ENCODE measurements at places on chromosomes 5 and 9. TPM values are rescaled to one million over a fixed set of nuclear protein-coding genes. Genes with fewer than 3 reads are reported as not detected.

GRCh38 chr5:128035689-128036088 lies 47.9 kb upstream of the SLC12A2 start:
- DNase-seq: no peak

DNA sequence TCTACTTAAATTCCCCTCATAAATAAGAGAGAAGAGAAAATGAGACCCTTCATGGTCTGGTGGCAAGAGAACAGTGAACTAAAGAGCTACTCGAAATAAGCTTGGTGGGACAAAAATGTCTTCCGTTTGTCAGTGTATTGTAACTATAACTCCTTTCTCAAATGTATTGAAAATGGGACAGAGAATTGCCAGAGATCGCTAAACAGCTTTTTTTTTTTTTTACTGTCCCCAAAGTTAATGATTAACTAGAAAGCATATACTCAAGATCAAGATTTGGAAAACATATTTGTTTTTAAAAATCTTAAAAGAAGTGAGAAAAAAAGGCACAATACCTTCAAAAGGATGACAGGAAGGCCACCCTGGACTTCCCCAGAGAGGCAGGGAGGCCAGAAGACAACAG lies 206.4 kb upstream of the CTNND2 start:
- DNase-seq: no peak

DNA sequence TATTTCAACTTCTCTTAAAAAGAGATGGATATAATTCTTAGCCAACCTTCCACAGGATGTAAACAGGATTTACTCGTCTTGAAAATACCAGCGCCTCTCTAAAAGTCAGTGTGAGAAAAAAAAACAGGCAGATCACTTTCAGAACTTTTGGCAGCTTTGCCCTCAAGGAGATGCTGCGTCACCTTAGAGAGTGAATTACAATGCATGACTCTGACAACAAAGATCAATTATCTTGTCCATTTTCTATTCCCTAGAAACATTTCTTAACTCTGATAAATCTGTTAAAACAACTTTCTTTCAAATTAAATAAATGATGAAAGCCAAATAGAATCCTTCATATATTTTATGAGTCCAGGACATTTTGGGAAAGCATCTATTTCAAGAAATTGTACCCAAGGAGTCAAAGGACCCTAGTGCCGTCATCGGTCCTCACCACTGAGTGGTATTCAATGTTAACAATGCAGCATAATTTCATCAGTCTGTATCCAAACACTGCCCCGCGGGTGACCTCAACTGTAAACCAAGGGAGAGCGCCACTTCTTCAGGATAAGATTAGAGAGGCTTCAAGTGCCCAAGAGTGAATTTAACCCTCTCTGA lies 536.0 kb downstream of the PDE4D start:
- DNase-seq: no peak

DNA sequence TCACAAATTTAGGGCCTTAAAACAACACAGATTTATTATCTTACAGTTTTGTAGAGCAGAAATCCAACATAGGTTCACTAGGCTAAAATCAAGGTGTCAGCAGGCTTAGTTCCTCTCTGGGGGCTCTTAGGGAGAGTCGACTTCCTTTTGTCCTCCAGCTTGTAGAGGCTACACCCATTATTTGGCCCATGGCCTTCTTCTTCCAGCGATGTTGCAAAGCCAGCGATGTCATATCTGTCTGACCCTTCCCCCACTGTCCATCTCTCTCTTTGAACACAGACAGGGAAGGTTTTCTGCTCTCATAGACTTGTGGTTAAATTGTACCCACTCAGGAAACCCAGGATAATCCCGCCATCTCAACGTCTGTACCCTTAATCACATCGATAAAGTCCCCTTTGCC lies 60.3 kb upstream of the SHB start:
- no peak for DNase-seq

DNA sequence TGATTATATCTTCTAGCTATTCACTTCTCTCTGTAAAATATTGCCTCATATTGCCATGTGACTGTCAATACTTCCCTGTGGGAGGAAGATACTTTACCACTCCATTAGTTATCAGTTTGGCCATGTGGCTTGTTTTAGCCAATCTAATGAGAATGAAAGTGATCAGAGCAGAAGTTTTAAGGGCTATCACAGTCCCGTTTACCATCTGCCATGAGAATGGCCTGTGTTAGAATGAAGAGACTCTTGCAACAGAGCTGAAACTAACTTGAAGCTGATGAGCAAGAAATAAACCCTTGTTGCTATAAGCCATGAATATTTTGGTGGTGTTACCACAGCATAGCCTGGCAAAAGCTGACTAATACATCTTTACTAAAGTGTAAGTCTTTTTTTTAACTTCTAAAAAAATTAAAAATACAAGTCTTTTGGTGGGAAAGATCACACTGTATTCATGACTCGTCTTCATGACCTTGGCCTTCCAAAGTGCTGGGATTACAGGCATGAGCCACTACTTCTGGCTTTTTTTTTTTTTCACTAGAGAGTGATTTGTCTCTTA lies 68.0 kb upstream of the CTNNA1 start:
- DNase-seq: no peak

GRCh38 chr9:91755761-91756509 lies 194.1 kb downstream of the ROR2 start:
- no peak for DNase-seq

DNA sequence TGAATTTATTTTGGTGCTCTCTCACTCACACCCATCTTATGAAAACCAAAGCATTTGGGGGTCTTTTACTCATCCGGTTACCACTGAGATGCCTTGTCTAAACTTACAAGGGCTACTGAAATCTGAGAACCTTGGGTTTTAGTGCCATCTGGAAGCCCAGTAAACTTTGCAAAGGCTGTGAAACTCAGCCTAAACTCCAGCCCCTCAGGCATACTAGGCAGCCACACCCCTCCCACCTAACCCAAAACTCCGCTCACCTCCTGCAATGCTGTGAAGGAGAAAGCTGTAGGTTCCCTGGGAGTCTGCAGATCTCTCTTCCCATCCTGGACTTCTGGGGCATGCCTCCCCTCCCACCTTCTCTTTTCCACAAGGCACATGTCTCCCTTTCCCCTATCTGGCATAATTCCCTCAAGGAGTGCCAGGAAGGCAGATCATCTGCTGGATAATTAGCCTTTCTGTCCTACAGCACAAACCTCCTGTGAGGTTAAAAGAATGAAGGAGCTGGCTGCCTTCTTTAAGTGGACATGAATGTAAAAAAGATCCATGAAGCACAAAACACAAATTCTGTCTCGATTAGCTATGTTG lies 71.5 kb upstream of the ANXA1 start:
- no peak for DNase-seq

GRCh38 chr5:73777192-73777591 lies 151.2 kb downstream of the ARHGEF28 start:
- no peak for DNase-seq

DNA sequence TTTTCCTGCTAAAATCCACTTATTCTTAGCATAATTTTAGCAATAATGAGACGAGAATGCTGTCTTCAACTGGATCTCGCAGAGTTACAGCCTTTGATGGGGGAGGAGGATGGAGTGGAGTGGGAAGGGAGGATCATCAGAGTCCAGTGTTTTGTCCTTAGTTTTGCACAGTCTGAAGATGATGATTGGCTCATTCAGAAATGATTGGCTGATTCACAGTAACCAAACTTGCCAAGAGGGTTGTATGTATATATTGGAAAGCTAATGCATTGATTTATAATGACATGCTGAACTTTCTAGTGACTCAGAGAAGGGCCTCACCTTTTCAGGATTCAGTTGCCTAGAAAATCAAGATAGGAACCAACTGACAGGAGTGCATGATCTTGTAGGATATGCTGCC lies 448.0 kb downstream of the CCDC171 start:
- no peak for DNase-seq

GRCh38 chr5:147410496-147411358 lies 99.1 kb downstream of the DPYSL3 start:
- DNase-seq: no peak

DNA sequence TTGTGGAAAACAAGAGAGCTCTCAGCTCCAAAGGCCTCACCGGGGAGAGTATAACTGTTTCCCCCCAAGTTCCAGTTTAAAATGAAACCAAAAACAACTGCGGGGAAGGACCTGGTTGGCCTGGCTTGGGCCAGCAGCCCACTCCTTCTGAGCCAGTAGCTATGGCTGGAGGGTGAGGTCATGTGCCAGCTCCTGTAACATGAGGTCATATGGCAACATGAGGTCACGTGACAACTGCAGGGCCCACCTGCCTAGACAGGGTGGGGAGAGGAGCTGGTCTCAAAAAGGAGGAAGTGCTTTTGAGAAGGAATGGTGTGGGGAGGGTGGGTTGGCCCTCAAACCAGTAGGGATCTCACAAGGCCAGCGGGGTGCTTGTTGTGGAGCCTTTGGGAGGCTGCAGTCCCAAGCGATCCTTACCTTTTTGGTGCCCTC lies 29.3 kb upstream of the CRB2 start:
- DNase-seq: peak; percentile 83

- DNase-seq: no peak
Observed at GRCh38 chr9:135663857-135664256, 748 bp downstream of the LCN9 start.

The MSX2 gene
- not detected for total RNA-seq

The IL4 gene
- total RNA-seq: not detected

The RASGRF2 gene
- total RNA-seq: 0.06 TPM

The FABP6 gene
- total RNA-seq: not detected

The LPAR1 gene
- total RNA-seq: not detected

The PPIC gene
- not detected for total RNA-seq

The ATP6V1G1 gene
- 99.0 TPM for total RNA-seq

All from OCI-LY7 (cell line).